ENCODE measurements at places on chromosomes 16 and 17.
A peak's percentile ranks its signal among the peaks of the same experiment; 100 is the strongest.

DNA sequence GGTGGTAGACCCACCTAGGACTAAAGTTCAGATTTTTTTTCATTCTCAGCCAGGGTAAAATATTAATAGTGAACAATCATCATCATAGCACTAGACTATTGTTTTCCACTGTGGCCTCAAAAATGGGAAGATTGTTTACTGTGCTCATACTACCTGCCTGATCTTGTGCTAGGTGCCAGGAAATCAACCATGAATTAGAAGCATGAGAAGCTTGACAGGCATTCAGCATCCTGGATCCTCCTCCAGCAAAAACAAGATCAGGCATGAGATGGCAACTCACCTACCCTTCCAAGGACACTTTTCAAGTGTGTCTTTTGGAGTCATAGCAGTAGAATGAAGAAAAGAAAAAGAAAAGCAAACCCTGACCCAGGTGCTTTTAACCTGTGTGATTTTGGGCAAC, 174.2 kb downstream of the CYLD start:
- DNase-seq = no peak

GRCh38 chr17:81305051-81305630, 10.0 kb upstream of the SLC38A10 start:
- no peak for DNase-seq

DNA sequence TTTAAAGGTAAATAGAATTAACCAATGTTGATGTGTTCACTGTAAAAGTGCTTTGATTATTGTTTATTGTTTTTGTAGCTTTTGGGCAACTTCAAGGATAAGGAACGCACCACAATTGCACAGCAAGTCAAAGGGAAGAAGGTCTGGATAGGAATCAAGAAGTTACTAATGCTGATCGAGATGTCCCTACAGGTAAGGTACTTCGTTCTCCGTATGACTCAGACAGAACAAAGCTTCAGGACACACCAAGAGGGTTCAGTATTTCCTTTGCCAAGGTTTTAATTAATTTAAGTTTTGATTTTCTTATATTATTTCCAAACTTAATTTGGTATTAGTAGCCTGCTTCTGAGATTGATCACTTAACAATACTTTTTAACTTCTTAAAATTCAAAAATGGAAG, 67.1 kb downstream of the WNT3 start:
- no peak for DNase-seq

DNA sequence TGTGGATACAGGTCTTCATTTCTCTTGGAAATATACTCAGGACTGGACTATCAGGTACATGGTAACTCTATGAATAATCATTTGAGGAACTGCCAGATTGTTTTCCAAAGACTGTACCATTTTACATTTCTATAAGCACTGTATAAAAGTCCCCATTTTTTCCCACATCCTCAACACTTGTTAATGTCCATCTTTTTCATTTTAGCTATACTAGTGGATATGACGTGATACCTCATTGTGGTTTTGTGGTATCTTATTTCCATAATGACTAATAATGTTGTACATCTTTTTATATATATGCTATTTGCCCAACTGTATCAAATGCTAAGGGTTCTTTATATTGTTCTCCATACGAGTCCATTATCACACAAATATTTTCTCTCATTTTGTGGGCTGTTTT, 22.9 kb downstream of the NUP88 start:
- no peak for DNase-seq

- DNase-seq = no peak
Measured at GRCh38 chr16:60346256-60346655, 1612.1 kb upstream of the GOT2 start.

- DNase-seq = peak; percentile 33
Measured at GRCh38 chr17:74433421-74434121, 1.7 kb downstream of the GPRC5C start.

GRCh38 chr17:16377941-16378341, 3.0 kb upstream of the UBB start:
- DNase-seq = no peak

GRCh38 chr17:46922487-46922803, 515 bp upstream of the GOSR2 start:
- DNase-seq = no peak

DNA sequence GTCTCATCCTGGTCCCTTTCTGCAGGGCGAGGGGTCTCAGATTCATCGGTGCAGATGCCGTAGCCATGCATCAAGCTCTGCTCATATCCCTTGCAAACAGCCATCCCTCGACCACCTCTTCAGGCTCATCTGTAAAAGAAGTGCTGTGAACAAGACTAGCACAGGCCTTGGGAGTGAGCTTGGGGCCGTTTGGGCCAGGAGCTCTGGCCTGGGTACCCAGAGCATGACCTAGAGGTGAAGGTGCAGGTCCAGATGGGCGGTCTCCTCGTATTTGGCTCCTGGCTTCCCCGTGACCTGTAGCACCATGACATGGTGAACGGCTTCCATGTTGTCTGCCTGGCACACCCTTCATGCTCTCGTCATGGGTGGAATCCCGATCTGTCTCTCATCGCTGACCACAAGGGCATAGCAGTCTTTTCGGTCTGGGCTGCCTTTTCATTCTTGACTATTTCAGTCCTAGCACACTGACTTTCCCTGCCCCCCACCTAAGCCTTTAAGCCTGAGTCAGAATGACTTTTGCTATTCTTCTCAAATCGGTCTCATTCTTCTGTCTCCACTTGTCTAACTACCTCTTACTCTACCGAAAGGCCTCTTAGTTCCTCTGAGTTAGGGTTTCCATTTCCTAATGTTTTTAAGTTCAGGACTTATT, 216.0 kb downstream of the FOXL1 start:
- DNase-seq = no peak

GRCh38 chr16:67150833-67151396, at the start of gene B3GNT9:
Gene B3GNT9 (minus strand): TSS chr16:67150998. CDS start chr16:67150485, 513 bp downstream.
- DNase-seq = peak; percentile 81

GRCh38 chr16:24332582-24333090, 76.5 kb downstream of the CACNG3 start:
- no peak for DNase-seq

DNA sequence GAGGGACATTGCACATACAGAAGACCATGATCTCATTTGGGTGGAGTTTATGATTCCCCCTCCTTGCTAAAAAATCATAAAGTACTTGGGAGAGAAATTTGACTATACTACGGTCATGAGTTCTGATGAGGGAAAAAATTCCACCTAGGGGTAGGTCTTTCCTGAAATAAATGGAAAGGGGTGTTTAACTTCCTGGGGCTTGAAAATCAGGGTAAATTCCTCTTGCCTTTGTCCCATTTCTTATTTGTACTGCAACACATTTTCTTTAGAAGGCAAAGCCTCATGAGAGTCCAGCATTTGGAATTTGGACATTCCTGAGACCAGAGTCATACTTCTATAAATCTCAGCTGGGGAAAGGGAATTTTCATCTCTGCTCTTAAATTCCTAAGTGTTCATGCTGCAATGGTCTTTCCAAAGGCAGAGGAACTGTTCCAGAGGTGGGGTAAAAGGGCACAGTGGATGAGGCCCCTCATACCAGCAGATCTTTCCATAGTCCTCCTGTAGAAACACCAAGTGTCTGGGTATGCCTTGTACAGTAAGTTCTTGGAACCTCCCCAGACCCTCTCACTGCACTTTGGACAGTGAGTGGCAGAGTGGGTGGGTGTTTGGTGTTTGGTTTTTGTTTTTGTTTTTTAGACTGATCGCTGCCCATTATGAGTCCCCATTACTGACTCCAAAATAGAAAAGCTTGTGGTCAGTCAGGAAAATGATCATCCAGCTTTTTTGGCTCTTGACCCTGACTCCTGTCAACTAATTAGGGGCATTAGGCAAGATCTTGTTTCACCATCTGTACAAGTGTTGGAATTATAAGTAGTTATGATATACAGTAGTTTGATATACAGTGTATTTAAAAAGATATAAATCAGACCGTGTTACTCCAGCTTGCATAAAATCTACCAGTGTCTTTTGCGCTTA, 6.0 kb downstream of the LYRM1 start:
- DNase-seq = peak; percentile 92

- no peak for DNase-seq
Measured at GRCh38 chr16:56732832-56733231, 2.9 kb downstream of the NUP93 start.

GRCh38 chr17:20010099-20010863, 1.1 kb downstream of the SPECC1 start:
- DNase-seq = peak; percentile 72

DNA sequence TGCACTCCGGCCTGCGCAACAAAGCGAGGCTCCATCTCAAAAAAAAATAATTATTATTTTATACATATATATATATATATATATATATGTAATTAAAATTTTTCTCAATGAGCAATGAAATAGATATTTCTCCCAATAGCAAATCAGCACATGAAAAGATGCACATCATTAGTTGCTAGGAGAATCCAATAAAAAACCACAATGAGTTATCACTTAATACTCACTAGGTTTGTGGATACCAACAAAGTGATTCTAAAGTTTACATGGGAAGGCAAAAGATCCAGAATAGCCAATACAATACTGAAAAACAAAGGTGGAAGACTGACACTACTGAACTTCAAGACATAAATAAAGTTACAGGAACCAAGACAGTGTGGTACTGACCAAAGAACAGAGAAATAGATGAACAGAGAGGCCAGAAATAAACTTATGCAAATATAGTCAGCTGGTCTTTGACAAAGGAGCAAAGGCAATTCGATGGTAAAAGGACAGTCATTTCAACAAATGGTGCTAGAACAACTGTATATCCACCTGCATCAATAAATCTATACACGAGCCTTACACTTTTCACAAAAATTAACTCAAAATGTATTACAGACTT, 13.6 kb downstream of the SMG6 start:
- DNase-seq = peak; percentile 32

GRCh38 chr17:29116804-29117753, 63.1 kb downstream of the MYO18A start:
- DNase-seq = peak; percentile 38

DNA sequence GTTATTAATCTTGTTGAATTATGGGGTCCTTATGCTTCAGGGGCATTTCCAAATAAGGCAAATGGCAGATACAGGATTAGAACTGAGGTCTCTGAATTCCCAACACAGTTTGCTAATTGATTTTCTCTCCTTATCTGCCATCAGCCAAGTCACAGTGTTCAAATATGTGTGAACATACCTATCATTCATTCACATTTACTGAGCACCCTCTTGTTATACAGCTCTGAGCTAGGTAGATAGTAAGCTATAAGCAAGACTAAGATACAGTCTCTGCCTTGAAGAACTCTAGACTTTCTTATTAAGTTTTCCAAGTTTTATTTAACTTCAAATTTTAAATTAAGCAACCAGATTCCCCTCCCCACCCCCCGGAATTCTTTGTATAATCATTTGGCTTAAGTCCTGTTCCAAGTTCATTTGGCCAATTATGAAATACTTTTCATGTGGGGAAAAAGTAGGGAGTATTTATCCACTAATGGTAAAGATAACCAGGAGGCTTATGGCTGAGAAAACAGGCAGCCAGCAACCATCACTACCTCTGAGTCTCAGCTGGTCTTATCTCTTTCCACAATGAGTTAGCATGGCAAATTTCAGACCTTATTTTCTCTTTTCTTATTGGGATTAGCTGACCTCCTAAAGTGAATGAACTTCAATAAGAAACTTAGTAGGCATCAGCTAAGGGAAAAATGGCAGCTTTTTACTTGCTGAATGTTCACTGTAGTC, 31.4 kb upstream of the CORO6 start:
- DNase-seq = no peak

DNA sequence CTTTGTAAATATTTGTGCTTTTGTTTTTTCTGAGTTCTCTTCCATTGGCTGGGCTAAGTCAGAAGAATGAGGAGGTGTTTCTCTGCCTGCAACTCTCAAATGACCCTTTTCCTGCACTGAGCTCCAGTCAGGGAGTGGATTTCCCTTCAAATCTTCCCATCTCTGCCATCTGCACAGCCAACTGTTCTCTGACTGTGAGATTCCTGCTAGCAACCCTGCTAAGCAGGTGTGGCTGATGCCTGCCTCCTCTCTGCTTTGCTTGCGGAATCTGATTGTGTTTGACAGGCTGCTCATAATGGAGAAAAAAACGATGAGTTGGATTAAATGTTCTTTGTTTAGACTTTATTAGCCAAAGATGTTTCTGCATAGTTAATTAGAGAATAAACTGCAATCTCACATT, 519.8 kb downstream of the TMEM114 start:
- no peak for DNase-seq

DNA sequence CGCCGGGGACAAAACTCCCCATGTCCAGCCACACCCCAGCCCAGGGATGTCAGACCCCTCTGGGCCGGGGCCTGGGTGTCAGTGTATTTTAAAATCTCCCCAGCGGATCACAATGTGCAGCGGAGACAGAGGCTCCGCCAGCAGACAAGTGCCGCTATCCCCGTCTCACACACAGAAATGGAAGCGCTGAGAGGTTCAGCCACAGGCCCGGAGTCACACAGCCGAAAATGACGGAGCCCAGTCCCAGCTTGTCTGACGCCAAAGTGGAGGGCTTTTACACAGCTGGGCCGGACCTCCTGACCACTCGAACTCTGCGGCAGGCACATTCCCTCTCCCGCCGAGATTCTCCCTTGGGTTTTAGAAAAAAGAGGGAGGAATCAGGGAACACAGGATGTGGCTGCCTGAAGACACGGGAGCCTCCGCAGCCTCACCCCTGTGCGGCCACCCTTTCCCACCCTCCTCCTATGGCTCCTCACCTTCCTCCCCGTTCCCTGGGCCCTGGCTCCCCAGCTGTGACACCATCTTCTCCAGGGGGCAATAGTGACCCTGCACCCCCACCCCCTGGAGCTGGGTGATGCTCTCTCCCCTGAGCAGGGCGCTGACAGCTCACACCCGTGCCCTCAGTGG, 6.8 kb upstream of the OSGIN1 start:
- DNase-seq = no peak

GRCh38 chr16:30615358-30616091, 5.3 kb upstream of the ZNF689 start:
- peak; percentile 36 for DNase-seq

DNA sequence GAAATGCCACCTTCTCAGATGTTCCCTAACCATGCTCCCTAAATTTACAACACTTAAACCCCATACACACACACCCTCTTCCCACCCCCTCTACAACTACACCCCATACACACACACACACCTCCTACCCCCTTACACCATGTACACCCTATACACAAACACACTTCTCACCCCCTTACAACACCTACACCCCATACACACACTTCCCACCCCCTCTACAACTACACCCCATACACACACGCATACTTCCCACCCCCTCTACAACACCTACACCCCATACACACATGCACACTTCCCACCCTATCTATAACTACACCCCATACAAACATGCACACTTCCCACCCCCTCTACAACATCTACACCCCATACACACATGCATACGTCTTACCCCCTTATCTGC, 172.0 kb downstream of the SLC39A11 start:
- DNase-seq = no peak

- DNase-seq = peak; percentile 69
Measured at GRCh38 chr16:57736419-57737351, 1.1 kb downstream of the KATNB1 start.

GRCh38 chr17:50527155-50527762, 5.3 kb upstream of the EPN3 start:
- no peak for DNase-seq

DNA sequence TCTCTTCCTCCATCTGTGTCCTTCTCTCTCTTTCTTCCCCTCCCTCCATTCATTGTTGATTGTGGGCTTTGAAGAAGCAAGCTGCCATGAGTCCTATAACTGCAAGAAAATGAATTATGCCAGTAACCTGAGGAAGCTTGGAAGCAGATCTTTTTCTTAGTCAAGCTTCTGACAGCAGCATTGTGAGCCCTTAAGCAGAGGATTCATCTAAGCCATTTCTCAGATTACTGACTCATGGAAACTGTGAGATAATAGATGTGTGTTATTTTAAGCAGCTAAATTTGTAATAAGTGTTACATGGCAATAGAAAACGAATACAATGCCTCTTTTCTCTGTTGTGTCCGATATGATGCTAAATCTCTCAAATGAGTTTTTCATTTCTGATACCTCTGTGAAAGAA, 1109.7 kb downstream of the CDH11 start:
- peak; percentile 0 for DNase-seq

- no peak for DNase-seq
Measured at GRCh38 chr17:74659889-74660288, 36.4 kb upstream of the CD300E start.

Measured in M059J (cell line).